ENCODE measurements at places on chromosomes 6 and 20.

DNA sequence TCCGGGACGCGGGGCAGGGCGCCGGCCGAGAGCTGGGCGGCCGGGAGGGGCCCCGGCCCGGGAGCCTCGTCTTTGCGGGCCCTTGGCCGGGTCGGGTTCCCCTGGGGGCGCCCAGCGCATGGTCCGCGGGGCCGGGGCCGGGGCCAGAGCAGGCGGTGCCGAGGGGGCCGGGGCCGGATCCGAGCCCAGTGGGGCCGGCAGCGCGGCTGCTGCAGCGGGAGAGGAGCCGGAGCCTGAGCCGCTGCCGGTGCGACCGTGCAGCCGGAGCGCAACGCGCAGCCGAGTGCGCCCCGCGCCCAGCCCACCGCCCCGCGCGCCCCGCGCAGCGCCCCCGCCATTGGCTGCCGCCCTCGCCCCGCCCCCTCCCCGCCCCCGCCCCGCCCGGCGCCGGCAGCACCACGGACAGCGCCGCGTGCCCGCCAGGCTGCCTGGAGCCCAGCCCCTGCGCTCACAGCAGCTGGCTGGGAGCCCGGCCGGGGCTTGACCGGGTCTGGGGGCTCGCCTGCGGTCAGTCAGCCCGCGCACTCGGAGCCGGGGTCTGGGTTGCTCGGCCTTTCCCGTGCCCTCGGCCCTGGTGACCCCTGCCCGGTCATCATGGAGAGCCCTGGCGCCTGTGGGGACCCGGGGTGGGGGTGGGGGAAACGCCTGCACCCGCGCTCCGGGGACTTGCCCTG lies at the start of gene HRH3:
Gene HRH3 (minus strand): TSS at position 287 of the 674 bp plus-strand sequence. CDS start 308 bp downstream, outside the sequence.
- peak; percentile 45 for DNase-seq

GRCh38 chr6:158464483-158464882 lies 95.4 kb upstream of the TMEM181 start:
- no peak for DNase-seq

GRCh38 chr20:62141397-62142251 lies 1.6 kb downstream of the PSMA7 start:
- DNase-seq: no peak

- DNase-seq: no peak
Observed at GRCh38 chr20:50534567-50534966, 24.4 kb downstream of the PTPN1 start.

DNA sequence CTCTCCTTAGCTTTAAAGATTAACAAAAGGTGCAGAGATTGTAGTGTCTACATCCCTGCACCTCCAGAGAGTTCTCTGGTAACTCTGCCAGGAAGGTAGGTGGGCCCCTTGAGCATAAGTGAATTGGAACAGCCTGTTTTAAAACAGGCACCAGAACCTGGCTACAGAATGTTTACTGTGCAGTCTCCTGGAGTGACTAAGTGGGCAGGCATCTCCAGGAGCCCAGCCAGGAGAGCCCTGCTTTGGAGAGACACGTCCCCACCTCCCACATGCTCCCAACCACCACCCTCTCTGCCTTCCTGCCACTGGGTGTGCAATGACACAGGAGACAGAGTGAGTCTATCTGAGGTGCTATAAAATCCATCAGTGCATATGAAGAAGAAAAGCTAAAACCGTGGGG lies 110.3 kb upstream of the EYA4 start:
- DNase-seq: no peak

DNA sequence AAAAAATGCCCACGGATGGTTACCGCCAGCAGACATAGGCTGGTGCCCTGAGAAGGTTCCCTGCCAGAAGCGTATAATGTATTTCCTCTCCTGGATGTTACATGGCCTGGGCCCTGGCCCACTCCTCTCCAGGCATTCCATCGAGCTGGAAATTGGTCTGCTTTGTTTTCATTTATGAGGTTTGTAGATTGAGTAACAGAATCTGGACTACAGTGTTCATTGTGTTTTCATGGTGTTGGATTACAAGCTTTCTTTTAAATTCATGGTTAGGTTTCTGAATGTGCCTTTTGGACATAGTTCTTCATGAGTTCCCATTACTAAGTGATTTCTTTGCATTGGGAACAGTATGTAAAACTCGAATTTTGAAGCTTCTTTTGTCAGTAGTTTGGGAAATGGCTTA lies 6.4 kb downstream of the TIAM2 start:
- no peak for DNase-seq

GRCh38 chr6:98825600-98826230 lies 8.7 kb upstream of the POU3F2 start:
- peak; percentile 32 for DNase-seq

- DNase-seq: no peak
Observed at GRCh38 chr6:17038316-17038715, 63.5 kb upstream of the STMND1 start.

DNA sequence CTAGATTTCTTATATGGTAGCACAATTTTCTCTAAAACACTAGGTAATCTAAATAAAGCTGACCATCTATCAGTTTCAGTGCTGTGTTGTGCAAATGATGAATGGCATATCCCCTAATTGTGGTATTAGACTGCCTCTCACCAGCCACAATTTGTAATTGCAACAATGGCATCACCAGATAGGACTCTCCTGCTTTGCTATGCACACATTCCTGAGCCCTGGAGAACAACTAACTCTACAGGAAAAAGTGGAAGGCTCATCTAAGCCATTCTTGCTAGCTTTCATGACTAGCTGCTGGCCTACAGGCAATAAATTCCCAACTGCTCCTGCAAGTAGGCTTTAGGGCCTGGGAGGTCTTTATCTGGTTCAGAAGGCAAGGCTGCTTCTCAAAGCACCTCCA lies 974.1 kb downstream of the EYS start:
- no peak for DNase-seq

- no peak for DNase-seq
Observed at GRCh38 chr20:20604357-20604756, 108.1 kb downstream of the RALGAPA2 start.

GRCh38 chr6:34602318-34603111 lies 46.4 kb upstream of the SPDEF start:
- no peak for DNase-seq

GRCh38 chr6:97524811-97525210 lies 241.8 kb upstream of the MMS22L start:
- peak; percentile 40 for DNase-seq

GRCh38 chr6:146891615-146892265 lies 293.0 kb downstream of the ADGB start:
- DNase-seq: no peak

- no peak for DNase-seq
Observed at GRCh38 chr6:34595332-34596184, 39.4 kb upstream of the SPDEF start.

- DNase-seq: no peak
Observed at GRCh38 chr20:50357783-50358161, 152.4 kb upstream of the PTPN1 start.

- DNase-seq: no peak
Observed at GRCh38 chr6:85186546-85187175, 263.2 kb upstream of the NT5E start.

- no peak for DNase-seq
Observed at GRCh38 chr20:2751878-2752566, 48.4 kb downstream of the CPXM1 start.

- no peak for DNase-seq
Observed at GRCh38 chr20:36818861-36819260, 45.3 kb upstream of the DSN1 start.

DNA sequence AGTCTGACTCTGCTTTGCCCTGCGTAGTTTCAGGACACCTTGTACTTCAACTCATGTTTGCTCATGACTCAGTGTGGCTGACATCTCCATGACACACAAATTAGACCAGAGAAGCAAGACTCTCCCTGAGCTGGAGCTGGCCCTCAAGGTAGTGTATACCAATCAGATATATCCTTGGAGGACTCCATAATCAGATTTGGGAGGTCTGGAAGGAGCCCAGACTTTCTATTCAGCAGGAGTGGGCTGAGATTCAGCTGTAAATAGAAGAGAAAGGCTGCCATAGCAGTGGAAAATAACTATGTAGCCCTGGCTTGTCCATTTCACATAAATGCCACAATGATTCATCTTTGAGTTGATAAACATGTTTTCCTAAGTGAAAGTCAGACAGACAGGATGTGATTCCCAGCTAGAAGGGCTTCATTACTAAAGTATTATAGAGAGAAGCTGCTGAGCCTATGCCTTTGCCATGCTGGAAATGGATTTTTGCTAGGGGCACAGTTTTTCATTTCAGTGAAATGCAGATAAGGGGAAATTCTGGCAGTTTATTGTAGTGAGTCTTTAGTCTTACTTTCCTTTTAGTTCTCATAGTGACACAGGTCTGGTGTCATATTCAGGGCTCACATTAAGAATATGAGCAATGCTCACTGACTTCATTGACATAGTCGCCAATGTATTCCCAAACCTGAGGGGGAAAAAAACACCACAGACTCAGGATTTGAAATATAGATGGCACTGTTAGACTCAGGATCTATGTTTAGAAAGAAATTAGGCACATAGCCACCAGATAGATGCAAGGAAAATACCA lies 95.3 kb downstream of the CLVS2 start:
- DNase-seq: no peak

DNA sequence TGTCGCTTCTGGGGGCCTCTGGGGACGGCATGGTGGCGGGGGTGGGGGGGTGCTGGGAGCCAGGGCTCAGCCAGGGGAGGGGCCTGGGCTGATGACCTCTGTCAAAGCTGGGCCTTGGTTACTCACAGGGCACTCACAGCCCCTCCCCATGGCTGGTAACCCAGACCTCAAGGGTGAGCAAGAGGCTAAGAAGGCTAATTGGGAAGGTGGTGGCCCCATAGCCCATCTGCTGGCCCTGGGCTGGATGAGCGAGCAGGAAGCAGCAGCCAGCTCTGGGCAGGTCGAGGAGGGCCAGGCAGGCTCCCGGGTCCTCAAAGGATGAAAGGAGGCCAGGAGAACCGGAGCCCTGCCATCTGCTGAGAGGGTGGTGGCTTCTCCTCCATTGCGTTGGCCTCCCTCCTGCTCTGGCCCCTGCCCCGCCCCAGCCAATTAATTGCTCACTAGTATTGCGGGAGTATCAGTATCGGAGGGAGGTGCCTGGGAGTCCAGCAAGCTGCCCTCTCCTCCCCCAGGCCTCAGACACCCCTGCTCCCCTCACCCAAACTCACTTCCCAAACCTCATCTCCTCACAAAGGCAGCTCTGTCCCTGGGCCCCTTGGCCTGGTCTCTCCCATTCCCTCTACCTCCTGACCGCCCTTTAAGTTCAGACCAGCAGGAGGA lies 1.0 kb upstream of the CDSN start:
- no peak for DNase-seq

DNA sequence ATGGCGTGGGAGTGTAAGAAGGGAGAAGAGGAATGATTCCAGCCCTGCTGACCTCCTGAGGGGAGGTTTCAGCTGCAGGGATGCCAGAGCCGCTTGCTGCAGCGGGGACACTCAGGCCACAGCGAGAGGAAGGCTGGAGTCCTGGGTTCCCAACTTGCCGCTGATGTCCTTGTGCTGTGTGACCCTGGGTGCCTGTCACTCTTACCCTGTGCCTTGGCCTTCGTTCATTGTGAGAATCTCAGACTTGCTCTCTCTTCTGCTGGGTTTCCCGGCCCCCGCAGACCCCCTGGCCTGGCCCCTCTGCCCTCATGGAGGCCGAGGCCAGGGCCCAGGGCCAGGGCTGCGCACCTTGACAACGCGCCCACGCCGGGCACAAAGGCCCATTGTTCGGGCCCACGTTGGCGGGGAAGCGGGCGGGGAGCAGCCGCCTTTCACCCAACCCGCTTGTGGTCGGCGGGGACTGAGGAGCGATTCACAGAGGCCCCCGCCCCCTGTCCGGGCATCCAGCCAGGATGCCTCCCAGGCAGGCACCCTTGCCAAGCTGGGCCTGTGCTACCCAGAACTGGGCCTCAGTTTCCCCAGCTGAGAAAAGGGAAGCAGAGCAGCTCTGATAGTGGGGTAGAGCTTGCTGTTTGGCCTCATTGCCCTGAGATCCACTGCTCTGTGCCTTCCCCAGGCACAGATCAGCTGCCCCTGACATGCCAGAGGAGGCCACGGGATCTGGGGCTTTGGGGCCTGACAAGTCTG lies 52.4 kb downstream of the CEBPB start:
- DNase-seq: peak; percentile 85

GRCh38 chr6:558959-559358 lies 97.9 kb downstream of the HUS1B start:
- no peak for DNase-seq

DNA sequence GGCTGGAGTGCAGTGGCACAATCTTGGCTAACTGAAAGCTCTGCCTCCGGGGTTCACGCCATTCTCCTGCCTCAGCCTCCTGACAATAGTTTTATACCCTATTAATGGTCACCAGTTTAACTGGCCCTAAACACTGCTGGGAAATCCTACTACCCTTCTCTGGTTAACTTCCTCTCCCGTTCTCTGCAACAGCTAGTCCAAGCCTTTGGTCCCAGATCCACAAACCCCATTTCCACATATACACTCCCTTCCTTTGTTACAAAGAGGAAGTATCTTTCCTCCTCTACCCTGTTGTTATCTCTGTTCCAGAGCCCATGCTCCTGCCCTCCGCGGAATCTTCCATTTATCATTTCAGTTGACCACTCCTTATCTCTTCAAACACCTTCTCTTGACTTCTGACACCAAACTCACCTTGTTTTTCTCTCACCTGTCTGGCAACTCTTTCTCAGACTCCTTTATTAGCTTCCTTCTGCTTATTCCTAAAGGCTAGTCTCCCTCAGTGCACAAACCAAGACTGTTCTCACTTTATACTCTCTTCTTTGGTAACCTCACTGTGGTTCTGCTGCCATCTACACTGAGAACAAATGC lies 25.0 kb upstream of the TBC1D22B start:
- DNase-seq: no peak

- DNase-seq: peak; percentile 56
Observed at GRCh38 chr6:29005183-29005885, at the start of gene ZNF311. ZNF311 (minus strand) TSS chr6:29005315; CDS start chr6:29003954, 1,361 bp downstream.

DNA sequence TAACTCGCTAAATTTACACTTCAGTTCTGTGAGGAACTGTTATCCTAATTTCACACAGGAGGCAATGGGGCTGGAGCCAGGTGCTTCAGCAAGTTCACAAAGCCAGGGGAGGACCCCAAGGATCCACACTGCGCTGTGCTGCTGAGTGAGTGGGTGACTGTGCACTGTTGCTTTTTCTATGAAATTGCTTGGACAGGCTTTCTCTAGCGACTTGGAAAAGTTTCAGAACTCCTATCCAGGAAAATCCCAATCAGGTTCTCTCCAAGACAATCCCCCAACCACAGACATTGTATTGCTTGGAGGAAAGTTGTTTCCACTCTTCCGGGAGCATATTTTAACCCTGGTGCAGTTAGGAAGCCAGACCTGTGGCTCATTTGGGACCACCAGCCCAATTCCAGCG lies 175.9 kb upstream of the CST7 start:
- no peak for DNase-seq

DNA sequence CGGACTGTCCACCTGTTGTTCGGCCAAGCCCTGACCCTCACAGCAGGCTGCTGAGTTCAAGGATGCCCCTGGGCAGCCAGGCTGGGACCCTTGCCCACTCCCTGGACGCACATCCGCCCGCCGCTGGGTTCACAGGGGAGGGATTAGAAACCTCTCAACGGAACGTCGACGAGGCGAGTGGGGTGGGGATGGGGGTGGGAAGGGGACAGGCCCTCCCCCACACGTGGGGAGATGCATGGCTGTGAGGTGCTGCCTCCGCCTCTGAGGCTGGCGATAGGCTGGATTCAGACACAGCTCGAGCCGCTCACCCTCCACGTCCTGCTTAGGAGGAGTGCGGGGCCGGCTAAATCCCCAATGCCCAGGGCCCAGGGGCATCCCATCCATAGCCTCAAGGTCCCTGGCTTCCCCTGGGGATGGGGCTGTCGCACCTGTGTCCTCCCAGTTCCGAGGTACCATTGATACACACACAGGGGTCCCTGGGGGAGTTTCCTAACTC lies 90.6 kb upstream of the BHLHE23 start:
- no peak for DNase-seq

- DNase-seq: no peak
Observed at GRCh38 chr20:52219441-52219840, 27.9 kb upstream of the ZFP64 start.

All from midbrain (tissue), 1 donor.